Bronchus fibroblast of lung (primary cell): ENCODE measurements at places on chromosomes 16 and 17. TPM values are rescaled to one million over a fixed set of nuclear protein-coding genes. Genes with fewer than 3 reads are reported as not detected.

Gene CD7
- 0.30 and 0.34 TPM in 2 replicates for total RNA-seq

Gene ITGAE
- 20.8 and 28.7 TPM in 2 replicates for total RNA-seq

Gene UTS2R
- total RNA-seq: not detected in 2 replicates

Gene CCL4L2
- 0.59 TPM in 1 of 2 replicates, not detected in the other for total RNA-seq

Gene EIF4A3
- total RNA-seq: 91.1 and 92.5 TPM in 2 replicates

Gene SLC35G6
- not detected in 2 replicates for total RNA-seq

Gene TM4SF5
- not detected in 2 replicates for total RNA-seq

Gene PAQR4
- 19.6 and 24.9 TPM in 2 replicates for total RNA-seq

Gene METRNL
- total RNA-seq: 55.3 and 57.7 TPM in 2 replicates

Gene CCDC102A
- 9.1 and 10.9 TPM in 2 replicates for total RNA-seq

Gene GP1BA
- total RNA-seq: not detected in 2 replicates

Gene SDK2
- total RNA-seq: 0.15 and 0.34 TPM in 2 replicates

Gene NTHL1
- total RNA-seq: 49.2 and 53.0 TPM in 2 replicates

Gene RNF112
- 2.7 and 2.9 TPM in 2 replicates for total RNA-seq

Gene LRRC45
- total RNA-seq: 21.6 and 26.6 TPM in 2 replicates

Gene STX1B
- total RNA-seq: 0.50 and 1.2 TPM in 2 replicates

Gene CA5A
- total RNA-seq: not detected in 2 replicates

Gene SHISA9
- not detected in 2 replicates for total RNA-seq

Gene TPPP3
- 0.15 and 0.34 TPM in 2 replicates for total RNA-seq

Gene WSCD1
- 3.3 and 4.5 TPM in 2 replicates for total RNA-seq

Gene TMUB2
- 24.0 and 27.5 TPM in 2 replicates for total RNA-seq

Gene HBA2
- total RNA-seq: 1.6 and 1.7 TPM in 2 replicates

Gene PABPN1L
- not detected in 2 replicates for total RNA-seq

Gene SPNS3
- not detected in 2 replicates for total RNA-seq
